ENCODE measurements at places on chromosomes 7 and 10.

DNA sequence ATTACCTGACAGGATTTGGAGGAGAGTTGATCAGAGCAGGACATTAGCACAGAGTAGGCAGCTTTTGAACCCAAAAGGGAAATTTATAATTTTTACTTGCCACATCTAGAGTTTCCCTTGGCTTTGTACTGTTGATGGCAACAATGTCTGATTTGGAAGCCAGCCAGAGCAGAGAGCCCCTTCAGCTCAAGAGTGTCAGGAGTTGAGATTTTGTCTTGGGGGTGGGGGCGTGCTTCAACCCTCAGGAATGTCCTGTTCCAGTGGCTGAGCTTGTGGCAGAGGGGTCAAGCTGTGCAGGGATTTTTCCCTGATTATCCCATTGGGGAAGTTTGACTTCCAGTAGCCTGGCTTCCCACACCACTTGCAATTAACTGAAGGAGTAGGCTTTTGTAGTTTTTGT lies 27.0 kb downstream of the SP4 start:
- no peak for DNase-seq

GRCh38 chr7:36562121-36562520 lies 162.2 kb downstream of the AOAH start:
- no peak for DNase-seq

DNA sequence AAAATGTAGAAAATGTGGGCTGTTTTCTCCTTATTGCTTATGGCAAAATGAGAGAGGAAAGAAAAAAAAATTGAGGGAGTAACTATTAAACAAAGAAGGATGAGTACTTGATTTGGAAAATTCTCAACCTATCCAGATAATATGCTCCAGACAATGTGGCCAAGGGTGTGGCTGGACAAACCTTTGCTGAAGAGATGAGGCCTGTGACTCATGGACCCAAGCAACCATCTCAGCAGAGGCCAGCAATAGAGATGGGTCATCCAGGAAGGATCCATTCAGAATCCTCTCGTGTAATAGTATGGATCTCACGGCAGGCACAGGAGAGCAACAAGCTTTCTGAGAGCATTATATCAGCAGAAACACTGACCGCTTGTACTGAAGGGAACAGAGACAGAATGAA lies 120.3 kb upstream of the CELF2 start:
- no peak for DNase-seq

DNA sequence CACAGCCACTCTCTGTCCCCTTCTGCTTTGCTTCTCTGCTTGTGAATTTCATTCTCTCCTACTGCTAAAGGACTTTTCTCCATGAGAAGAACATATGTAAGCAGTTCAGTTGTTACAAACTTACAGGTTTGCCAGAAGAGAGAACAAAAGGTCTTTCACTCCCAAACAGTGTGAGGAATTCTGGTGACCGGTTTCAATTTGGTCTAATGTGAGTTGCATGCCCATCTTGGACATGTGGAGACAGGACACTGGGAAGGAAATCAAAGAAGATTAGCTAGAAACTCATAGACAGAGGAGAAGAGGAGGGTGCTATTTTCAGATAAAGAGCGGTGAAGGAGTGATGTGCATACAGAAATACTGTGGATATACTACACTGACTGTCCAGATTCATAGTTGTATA lies 209.5 kb upstream of the INHBA start:
- no peak for DNase-seq

GRCh38 chr10:78972160-78972946 lies 96.4 kb upstream of the ZMIZ1 start:
- DNase-seq, result no peak

DNA sequence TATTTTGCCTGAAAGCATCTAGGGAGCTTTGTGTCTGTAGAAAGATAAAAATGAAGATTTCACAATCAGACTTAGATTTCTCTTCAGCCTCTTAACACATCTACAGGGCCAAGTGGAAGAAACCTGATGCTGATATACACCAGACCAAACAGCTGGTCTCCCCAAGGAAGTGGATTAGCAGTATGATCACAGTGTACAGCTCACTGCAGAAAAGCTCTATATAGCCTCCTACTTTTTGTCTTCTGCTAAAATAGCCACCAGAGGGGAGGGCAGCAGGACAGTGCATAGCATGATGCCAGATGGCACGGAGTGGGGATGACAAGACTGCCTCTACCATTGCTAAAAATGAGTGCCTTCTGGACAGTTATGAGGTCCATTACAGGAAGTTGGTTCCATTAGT lies 16.0 kb downstream of the FAM13C start:
- no peak for DNase-seq

GRCh38 chr10:97018251-97019212 lies 167.2 kb downstream of the SLIT1 start:
- DNase-seq, result no peak

DNA sequence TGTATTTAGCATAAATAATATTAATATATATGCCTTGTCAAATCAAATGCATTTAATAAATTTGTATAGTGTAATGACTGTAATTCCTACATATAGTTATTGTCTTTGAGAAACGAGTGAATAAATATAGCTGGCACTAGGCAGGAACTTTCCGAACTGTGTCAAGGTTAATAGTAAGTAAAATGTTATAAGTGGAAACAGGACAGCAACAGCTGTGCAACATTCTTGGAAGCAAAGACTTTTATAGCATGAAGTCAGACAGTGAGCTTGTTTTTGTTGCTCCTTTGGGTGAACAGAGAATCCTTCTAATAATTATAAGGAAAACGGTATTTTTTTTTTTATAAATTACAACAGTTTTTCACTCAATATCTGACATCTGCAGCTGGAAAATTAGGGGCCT lies 14.0 kb upstream of the EXOC6 start:
- DNase-seq, result no peak

DNA sequence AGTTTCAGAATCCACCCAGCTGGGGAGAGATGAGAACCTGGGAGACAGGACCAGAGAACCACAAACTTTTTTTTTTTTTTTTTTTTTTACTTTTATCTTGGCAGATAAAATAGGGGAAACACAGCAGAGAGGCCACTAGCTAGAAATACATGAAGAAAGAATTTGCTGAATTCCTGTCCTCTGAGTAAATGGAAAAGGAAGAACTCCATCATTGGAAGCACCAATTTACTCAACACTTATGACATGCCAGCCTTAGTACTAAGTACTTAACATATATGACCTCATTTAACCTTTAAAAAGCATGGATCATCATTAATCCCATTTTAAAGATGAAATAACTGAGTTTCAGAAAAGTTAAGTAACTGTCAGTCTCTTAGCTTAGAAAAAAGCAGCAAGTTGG lies 343.0 kb upstream of the NPSR1 start:
- no peak for DNase-seq

- DNase-seq, result no peak
These were observed 4.6 kb downstream of the HABP2 start for GRCh38 chr10:113557424-113557862.

GRCh38 chr7:12481722-12482121 lies 78.1 kb upstream of the VWDE start:
- DNase-seq, result no peak

GRCh38 chr7:38438970-38439369 lies 165.5 kb upstream of the TARP start:
- DNase-seq, result no peak

DNA sequence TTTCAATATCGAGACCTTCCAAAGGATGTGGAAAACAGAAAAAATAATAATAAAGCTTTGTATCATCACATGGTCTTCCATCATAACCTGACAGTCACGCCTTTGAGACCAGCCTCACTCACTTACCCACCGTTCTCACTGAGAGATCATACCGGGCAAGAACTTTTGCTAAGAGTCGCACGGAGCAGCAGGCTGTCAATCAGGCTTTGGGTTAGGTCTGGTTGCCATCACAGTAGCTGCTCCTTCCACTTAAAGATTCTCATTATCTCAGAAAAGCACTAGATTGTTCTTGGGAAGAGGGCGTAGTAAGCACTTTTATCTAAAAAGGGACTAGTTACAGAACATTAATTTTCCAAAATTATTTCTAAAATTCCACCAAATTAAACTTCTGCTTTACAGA lies 2.0 kb downstream of the RELN start:
- no peak for DNase-seq

GRCh38 chr7:41481353-41481752 lies 221.5 kb downstream of the INHBA start:
- DNase-seq, result no peak

- DNase-seq, result no peak
These were observed 252.7 kb upstream of the MBL2 start for GRCh38 chr10:53025172-53025711.

Measured in NCI-H1436 treated with DMSO at 0.1 percent for 48 hours (cell line).